ENCODE measurements at places on chromosomes 7 and 10. TPM values are rescaled to one million over a fixed set of nuclear protein-coding genes. Genes with fewer than 3 reads are reported as not detected.

Gene NEUROD6
- not detected for total RNA-seq

Gene CUBN
- total RNA-seq = 5.2 TPM

Gene GPR85
- 0.53 TPM for total RNA-seq

Gene GRM3
- total RNA-seq = not detected

Gene DCLRE1A
- 10.5 TPM for total RNA-seq

Gene MORN4
- total RNA-seq = 3.9 TPM

Gene ARPC1A
- 229 TPM for total RNA-seq

Gene PLAU
- total RNA-seq = 26.0 TPM

Gene NKX1-2
- total RNA-seq = not detected

Gene SMO
- total RNA-seq = 3.1 TPM

Gene WDR86
- total RNA-seq = not detected

Gene HOXA1
- total RNA-seq = 0.93 TPM

Gene PON1
- total RNA-seq = not detected

Gene PTPRE
- total RNA-seq = 63.3 TPM

Gene LDB1
- total RNA-seq = 41.7 TPM

Gene AKR1D1
- not detected for total RNA-seq

Gene MRC1
- 16.2 TPM for total RNA-seq

Gene FZD8
- 22.5 TPM for total RNA-seq

Gene OR6B1
- not detected for total RNA-seq

Gene MUC12
- not detected for total RNA-seq

Gene HOXA11
- not detected for total RNA-seq
